ENCODE measurements at places on chromosomes 5 and 9.

GRCh38 chr5:161857358-161857757 lies 9.4 kb downstream of the GABRA1 start:
- no peak for DNase-seq

- no peak for DNase-seq
These were observed 2.0 kb upstream of the AKNA start for GRCh38 chr9:114389612-114390368.

DNA sequence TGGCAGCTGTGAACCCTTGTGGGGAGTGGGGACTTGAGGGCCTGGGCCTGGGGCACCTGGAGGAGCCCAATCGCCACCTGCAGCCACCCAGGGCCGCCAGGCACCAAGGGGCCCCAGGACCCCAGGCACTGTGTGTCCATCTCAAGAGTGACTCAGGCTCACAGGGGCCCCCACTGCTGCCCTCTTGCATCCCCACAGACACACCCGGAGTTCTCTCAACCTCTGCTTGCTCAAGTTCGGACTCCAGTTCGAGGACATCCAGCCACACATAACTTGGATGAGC lies 51.9 kb downstream of the MRPL36 start:
- DNase-seq: no peak

- DNase-seq: no peak
These were observed 106.4 kb downstream of the ZSWIM6 start for GRCh38 chr5:61438298-61438970.

DNA sequence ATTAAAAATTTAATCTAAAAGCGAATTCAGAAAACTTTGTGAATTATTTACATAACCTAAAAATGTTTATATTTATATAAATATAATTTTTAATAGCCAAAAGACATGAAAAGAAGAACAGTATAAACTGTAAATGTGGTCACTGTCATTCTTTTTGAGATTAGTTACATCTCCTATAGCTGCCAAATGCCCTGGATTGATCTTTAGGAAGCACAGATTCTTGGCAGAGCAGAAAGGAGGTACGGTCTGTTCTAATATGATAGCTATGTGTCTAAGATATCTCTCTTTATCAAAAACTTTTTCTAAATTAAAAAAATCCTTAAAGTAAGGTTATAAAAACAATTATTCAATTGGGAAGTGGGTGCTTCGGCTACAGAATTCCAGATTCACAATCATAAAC lies 151.0 kb downstream of the LPAR1 start:
- DNase-seq: no peak

DNA sequence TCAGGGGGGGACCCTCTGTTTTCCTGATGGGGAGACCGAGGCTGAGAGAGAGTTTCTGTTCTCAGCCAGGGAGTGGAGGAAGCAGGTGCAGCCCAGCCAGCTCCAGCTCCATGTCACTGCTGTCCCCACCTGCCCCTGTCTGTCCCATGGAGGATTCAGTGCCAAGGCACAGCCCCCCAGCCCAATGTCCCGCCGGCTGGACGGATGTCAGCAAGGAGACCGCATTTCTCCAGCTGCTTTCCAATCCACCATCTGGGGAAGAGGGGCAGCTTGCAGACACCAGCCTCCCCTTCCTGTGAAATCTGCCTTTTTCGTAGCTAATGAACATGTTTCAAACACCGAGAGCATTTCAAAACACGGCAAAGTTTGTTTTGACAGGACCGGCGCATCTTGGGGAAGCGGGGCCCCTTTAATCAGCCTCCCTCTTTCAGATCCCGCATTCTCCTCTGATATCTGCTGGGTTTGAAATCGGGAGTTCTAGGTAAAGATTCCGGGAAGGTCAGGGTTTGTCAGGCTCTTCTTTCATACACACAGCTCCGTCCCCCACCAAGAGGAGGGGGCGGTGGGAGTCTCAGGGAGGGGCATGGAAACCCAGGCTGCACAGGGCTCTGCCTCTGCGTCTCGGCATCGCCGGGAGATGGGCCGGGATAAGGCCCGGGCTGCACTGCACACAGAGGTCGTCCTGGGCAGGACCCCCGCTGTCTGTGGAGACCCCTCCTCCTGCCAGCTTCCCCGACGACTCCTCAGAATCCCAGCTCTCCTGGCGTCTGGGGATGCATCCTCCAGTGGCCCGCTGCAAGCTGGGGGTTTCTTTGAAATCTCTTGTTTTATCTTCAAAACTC lies 74.8 kb downstream of the NEK6 start:
- DNase-seq: no peak

GRCh38 chr5:86675311-86675710 lies 57.6 kb downstream of the COX7C start:
- DNase-seq: no peak

Data from NCI-H2171 treated with DMSO at 0.1 percent for 48 hours (cell line).